ENCODE measurements at places on chromosomes 6 and 20. TPM values are rescaled to one million over a fixed set of nuclear protein-coding genes. Genes with fewer than 3 reads are reported as not detected.

- DNase-seq, result no peak
Measured at GRCh38 chr6:155182103-155182502, 81.7 kb upstream of the CLDN20 start.

GRCh38 chr6:40387127-40387870 lies 199.9 kb downstream of the LRFN2 start:
- DNase-seq, result no peak

- no peak for DNase-seq
Measured at GRCh38 chr6:89351671-89352277, 748 bp downstream of the UBE2J1 start.

GRCh38 chr20:9392892-9393857 lies 121.2 kb upstream of the LAMP5 start:
- no peak for DNase-seq

Gene FNDC1
- total RNA-seq, result not detected

DNA sequence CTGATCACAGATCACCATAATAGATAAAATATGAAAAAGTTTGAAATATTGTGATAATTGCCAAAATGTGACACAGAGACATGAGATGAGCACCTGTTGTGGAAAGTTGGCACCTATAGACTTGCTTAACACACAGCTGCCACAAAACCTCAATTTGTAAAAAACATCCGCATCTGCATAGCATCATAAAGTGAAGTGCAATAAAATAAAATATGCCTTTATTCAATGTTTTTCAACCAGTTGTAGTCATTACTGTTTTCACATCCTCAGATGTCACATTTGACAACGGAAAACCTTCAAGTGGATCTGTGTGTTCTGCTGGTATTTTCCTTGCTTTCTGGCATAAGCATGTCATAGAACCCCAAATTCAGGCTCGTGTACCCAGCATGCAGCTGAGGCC lies 50.2 kb upstream of the IFNGR1 start:
- DNase-seq, result no peak

DNA sequence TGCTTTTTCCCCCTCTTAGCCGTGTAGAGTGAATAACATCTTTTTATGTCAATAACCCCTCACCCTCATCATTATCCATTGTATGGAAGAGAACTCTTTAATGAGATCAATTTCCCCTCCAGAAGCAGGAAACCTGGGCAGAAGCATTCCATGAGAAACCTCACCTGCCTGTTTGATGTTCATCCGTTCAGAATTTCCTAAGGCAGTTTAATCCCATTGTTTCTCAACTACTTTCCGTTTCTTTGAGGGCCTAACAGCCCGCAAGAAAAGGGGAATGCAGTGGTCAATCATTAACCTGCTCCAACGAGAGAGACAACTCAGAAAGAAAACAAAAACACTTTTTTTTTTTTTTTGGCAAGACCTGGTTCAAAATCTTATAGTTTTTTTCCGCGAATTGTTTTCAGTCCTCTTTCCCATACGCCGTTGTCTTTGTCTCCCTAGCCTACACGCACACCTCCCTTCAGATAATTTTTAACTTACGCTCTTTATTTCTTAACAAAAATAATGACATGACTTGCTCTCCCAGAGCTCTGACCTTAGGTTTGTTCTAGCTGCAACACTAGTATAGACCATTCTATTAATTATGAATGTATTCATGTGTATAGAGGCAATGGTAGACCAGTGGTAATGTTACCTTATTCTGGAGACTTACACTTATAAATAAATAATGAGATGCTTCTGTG lies 25.6 kb upstream of the ID4 start:
- no peak for DNase-seq

DNA sequence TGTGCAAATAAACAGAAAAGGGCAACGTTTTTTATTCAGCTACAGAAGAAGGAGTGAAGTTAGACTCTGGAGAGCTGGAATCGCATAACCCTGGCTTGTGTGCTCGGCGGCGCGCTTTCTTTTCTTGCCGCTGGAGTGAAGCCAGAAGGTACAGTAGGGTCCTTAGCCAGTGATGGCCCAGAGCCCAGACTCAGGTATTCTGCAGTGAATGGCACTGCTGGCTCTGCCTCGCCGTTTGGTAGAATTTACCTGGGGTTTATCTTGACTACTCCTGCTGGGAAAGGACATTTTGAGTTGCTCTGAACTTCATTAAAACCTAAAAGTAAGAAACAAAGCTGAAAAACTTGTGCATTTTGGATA lies 56.9 kb upstream of the TIAM2 start:
- no peak for DNase-seq

GRCh38 chr6:6890400-6890858 lies 217.3 kb upstream of the RREB1 start:
- no peak for DNase-seq

Gene THEMIS
- 65.6 TPM for total RNA-seq

Data from activated CD4-positive, alpha-beta memory T cell treated with anti-CD3 and anti-CD28 coated beads, Interleukin-2, amount 10 ng/mL, durations not matched to agents 7 days and 5 days (primary cell).